Stimulated activated CD4-positive, alpha-beta T cell treated with anti-CD3 and anti-CD28 coated beads, Interleukin-15, amount 100 ng/mL, for 48 hours (primary cell): ENCODE measurements at places on chromosomes 2 and 18.
A peak's percentile ranks its signal among the peaks of the same experiment; 100 is the strongest.

DNA sequence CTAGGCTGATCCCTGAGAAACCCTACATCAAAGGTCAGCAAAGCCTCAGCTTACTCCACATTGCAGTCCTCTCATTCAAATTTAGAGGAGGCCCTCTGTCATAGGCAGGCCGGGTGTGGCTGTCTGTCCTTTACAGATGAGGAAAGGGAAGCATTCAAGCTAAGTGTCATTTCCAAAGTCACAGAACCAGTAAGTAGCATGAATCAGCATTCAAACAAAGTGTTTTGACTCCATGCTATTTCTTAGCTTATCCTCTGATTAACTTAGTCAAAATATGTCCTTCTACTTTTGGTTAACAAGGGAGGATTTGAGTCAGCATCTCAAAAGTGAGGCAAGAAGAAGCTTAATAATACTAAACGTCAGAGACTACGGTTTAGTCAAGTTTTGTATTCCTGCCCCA is 409.0 kb upstream of the POU3F3 start:
- no peak for DNase-seq

DNA sequence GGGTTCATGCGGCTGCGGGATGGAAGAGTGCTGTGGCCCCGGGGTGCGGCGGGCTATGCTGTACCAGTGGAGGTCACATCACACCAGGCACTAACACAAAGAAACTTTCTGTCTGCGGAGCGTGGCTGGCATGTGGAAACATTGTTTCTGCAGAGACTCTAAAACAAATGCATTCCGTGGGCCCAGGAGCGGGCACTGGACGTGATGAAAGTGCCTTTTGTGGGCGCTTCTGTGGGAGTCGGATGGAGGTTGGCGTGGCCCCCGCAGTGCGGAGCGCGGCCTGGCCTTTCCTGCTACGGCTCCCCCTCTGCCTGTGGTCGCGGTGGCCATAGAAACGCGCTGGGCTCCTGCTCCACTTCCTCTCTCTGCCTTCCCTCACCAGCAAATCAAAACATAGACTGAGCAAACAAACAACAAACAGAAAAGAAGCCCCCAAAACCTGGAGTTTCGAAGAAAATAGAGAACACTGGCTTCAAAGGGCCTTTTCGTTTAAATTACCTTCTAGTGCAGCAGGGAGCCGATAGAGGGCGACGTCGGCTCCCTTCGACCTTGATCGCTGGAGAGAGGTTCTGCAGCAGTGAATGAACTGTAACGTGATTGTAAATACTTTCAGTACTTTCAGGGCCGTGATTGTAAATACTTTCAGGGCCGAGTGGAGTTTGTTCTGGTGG is 51.4 kb downstream of the KIF5C start:
- DNase-seq = peak; percentile 35

DNA sequence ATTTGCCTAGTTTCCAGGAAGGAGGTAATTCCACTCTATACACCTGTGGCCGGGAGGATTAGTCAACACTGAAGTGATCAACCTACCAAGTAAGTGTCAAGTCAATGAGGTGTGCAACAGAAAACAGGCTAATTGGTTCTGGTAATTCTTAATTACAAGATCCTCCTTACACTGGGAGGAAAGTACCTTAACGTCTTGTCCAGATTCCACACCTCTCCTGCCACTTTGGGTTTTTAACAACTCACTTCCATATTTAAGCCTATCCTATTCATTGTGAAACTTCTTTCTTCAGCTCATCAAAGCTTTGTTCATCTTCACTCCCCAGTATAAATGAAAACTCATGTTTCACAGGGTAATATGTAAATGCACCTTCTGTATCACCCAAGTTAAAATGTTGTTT is 22.0 kb upstream of the MAP4K4 start:
- no peak for DNase-seq

DNA sequence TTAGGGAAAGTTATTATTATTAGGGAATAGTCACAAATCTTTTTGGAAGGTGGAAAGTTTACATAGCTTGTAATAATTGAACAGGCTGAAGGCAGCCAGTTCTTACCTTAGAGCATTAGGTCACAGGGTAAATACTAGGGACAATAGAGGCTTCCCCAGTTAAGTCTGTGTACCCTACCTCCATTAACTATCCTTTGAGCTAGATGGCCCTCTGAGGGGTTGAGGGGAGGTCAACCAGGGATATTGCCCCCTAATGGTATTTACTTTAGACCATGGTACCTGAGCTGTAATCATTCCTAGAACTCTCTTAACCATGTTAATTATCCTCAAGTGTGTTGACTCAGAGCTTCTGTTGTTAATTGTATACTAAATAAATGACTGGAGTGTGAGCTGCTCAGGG is 120.5 kb upstream of the SCN7A start:
- no peak for DNase-seq

GRCh38 chr2:219707496-219708285 is 80.3 kb downstream of the SLC4A3 start:
- no peak for DNase-seq

GRCh38 chr2:27305516-27305915 is 2.7 kb downstream of the UCN start:
- DNase-seq = no peak

- DNase-seq = no peak
Measured at GRCh38 chr2:218332920-218333645, 23.6 kb upstream of the CATIP start.

- no peak for DNase-seq
Measured at GRCh38 chr2:144996225-144996795, 476.4 kb upstream of the ZEB2 start.

- DNase-seq = no peak
Measured at GRCh38 chr18:26734760-26735159, 130.7 kb downstream of the AQP4 start.

GRCh38 chr2:61704364-61704763 is 149.5 kb downstream of the FAM161A start:
- no peak for DNase-seq

- DNase-seq = no peak
Measured at GRCh38 chr2:55932843-55933242, 9.3 kb upstream of the EFEMP1 start.

GRCh38 chr18:50632895-50633515 is 73.1 kb downstream of the MAPK4 start:
- DNase-seq = no peak
